ENCODE measurements at places on chromosomes 2 and 18. TPM values are rescaled to one million over a fixed set of nuclear protein-coding genes. Genes with fewer than 3 reads are reported as not detected.

DNA sequence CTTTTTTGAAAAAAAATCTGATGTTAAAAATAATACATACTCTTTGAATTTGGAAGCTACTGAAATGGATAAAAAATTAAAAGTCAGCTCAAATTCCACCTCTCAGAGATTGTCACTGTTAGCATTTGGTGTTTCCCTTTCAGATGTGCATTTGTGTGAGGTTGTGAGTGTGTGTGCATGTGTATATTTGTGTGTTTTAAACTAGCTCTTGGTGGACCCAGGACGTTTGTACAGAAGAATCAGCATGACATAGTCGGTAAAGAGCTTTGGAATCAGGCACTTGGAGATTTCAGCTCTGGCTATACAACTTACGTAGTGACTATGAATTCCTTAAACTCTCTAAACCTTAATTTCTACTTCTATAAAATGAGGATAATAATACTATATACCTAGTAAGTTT is 14.5 kb downstream of the SPATS2L start:
- DNase-seq: no peak

The GALNT13 gene
- total RNA-seq: 0.17 TPM

- DNase-seq: no peak
Observed at GRCh38 chr2:68516051-68516955, 48.9 kb downstream of the APLF start.

The NFATC1 gene
- total RNA-seq: 2.6 TPM

The IKZF2 gene
- total RNA-seq: 8.2 TPM

Measured in fibroblast of lung (primary cell).